Daoy (cell line): ENCODE measurements at places on chromosomes 3 and 15.

GRCh38 chr3:24494618-24495325, at the start of gene THRB:
THRB (minus strand) TSS chr3:24494850.
- DNase-seq, result peak; percentile 49

GRCh38 chr3:171261487-171261886, 198.7 kb downstream of the TNIK start:
- peak; percentile 50 for DNase-seq

GRCh38 chr15:51798281-51798680, 31.2 kb upstream of the TMOD3 start:
- no peak for DNase-seq

DNA sequence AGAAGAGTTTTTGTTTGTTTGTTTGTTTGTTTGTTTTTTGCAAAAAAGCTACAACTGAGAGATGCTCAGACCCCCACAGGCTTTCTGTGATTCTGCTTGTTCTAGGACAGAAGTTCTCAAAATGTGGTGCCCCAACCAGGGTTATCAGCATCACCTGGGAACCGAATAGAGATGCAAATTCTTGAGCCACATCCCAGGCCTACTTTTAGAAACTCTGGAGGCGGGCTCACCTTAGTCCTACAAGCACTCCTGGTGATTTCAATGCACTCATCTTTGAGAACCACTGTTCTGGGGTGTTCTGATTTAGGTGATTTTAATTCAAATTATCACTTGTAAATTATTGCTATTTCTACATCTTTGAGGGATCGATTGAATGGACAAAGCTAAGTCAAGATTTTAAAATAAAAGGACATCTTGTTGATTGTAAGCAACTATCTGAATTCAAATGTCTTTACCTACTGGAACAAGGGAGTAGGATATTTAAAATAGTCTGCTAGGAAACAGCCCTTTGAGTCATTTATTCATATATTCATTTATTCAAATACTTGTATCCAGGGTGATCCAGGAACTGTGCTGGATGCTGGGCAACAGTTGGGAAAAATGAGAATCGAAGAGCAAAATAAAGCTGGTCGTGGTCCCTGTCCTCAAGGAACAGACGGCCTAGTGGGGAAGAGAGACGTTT, 44.7 kb upstream of the CADPS start:
- no peak for DNase-seq

DNA sequence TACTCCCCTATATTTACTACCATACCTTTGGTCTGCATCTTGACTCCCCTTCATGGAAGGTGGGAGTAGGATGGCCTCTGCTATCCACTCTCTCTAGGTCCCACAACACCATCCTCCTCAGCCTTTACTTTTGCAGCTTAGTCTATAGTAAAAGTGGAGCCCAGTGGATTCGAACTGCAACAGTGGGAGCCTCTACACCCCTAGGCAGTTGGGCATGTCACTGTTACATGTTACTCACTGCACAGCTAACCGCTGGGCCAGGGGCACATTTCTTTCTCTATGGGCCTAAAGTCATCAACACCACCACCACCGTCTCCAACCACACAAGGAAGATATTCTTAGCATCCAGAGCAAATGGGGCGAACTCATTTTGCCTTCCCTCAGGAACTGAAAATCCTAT, 62.9 kb downstream of the KLF13 start:
- DNase-seq, result no peak

- no peak for DNase-seq
These were observed 35.7 kb downstream of the ATG7 start for GRCh38 chr3:11307830-11308432.

DNA sequence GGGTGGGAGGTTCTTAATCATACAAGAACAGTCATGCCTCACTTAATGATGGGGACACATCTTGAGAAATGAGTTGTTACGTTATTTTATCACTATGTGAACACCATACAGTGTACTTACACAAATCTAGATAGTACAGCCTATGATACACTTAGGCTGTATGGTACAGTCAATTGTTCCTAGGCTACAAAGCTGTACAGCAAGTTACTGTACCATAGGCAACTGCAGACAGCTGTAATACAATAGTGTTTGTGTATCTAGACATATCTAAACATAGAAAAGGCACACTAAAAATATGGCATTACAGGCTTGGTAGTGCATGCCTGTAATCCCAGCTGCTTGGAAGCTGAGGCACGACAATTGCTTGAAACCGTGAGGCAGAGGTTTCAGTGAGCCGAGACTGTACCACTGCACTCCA, 55.7 kb upstream of the PLXND1 start:
- DNase-seq, result no peak

GRCh38 chr3:70779296-70779695, 466.9 kb upstream of the MDFIC2 start:
- DNase-seq, result no peak

DNA sequence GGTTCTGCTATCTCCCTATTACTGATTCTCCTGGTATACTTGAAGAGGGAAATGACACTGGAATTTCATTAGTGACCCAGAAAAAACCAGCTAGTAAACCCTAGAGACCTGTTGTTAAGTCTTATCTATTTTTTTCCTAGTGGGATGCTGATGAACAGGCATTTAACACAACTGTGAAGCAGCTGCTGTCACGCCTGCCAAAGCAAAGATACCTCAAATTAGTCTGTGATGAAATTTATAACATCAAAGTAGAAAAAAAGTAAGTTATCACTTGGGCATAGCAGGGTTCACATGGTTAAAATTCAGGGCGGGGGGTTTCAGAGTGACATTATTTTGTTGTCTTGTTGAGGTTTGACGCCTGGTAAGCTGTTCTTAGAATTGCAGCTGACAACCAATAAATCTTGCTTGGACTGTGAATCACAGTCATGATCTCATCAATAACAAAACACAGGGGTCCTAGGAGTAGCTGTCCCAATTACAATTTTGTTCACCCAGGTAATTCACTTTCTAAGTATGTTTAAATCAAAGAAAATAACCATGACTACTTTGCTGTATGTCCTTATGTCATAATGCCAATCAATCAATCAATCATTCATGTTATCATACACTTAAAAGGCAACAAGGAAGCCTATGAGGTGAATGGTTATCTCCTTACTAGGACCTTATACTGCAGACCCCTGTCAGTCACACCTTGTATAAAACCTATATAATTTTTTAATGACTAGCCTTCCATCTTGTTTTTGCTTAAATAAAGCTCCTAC, 4.6 kb downstream of the SRP14 start:
- DNase-seq, result no peak

GRCh38 chr3:64235605-64236004, 10.3 kb upstream of the PRICKLE2 start:
- no peak for DNase-seq

DNA sequence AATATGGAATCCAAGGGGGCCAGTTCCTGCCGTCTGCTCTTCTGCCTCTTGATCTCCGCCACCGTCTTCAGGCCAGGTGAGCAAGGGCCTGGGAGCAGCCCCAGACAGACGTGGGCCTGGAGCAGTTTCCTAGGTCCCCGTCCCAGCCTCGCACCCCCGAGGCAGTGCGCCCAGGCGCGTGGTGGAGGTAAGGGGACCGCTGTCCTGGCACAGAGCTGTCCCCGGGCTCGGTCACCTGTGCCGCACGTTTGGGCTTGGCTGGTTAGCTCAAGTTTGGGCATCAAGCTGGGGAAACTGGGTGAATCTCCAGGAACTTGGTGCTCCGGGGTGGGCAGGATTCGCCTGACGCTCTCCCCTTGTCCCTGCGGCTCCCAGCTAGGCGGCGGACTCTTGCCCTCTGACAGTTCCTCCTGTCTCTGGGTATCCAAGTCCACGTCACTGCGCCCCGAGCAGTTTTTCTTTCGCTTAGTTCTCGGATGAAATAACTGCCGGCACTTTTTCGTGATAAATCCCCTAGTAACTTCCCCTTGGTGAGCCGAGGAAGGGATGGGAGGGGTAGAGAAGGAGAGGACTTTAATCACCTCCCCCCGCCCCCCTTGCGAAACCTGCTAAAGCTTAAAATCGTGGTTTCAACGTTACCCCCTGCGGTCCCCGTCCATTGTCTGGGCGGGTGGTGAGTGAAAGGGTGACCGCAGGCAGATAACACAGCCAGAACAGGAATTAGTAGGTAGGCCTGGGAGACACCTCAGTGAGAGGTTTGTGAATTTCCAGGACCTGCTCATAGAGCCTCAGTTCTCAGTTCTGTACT, 901 bp downstream of the ALCAM start:
- DNase-seq, result peak; percentile 87

DNA sequence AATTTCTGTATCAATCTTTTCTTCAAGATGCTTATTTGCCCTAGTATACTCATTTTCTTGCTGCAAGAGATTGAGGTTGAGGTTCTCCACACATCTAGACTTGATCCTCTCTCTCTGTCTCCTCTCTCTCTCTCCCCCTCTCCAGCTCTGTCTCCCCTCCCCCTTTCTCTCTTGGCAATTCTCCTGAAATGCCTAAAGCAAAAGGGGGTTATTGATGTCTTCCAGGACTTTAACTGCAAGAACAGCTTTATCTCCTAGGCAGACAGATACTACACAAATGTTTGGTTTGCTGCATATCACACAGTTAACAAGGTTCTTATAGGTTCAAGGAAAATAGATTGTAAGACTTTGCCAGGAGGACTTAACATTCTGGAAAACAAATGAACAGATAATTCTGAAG, 52.1 kb downstream of the TMEM212 start:
- DNase-seq, result no peak

GRCh38 chr3:10942690-10943205, 49.8 kb upstream of the SLC6A1 start:
- no peak for DNase-seq

DNA sequence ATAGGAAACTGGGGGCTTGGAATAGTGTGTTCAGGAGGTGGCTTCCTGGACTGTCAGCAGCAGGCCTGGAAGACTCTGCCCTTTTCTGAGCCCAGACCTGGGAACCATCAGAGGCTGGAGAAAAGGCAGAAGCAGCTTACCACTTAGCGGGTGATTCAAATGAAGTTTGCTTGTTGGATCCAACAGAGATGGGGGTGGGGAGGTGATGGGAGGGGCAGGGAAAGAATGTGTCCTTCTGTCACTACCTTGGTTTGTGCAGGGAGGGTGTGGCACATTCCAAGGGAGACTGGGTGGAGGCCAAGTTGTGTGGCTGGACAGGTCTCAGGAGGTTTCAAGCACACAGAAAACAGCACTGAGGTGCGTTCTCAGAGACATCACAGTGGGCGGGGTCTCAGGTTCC, 58.8 kb downstream of the TRAK1 start:
- DNase-seq, result no peak

DNA sequence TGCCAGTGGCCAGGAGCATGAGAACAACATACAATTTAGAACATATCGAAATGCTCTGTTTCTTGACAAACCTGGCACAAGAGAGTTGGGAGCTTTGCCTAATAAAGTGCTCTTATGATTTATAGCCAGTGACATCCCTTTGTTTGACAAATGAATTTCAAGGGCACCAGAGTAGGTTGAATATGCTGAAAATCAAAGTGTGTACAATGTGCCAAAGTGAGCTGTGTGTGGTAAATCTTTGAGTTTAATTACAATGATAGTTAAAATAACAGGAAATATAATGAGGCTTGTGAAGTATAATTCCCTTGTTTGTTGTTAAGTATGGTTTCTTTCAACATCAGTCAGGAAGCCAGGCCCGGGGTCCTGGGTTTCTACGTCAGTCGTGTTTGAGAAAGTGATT, 211.9 kb downstream of the EBLN2 start:
- DNase-seq, result no peak

DNA sequence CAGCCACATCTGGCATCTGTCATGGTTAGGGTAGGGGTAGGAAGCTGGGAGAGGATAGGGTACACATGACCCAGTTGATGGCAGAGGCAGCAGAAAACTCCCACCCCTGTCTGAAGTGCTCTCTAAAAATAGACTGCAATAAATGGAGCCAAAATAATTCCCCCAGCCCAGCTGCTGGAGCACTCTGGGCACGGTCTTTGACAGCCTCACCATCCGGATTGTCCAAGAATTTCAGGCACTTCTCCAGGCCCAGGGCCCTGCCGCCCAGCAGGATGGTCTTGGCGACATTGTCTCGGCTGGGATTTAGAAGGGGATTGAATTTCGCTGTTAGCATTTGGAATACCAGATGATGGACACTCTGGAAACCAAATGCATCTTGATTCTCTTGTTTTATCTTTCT, 103.7 kb downstream of the IQSEC1 start:
- DNase-seq, result no peak

DNA sequence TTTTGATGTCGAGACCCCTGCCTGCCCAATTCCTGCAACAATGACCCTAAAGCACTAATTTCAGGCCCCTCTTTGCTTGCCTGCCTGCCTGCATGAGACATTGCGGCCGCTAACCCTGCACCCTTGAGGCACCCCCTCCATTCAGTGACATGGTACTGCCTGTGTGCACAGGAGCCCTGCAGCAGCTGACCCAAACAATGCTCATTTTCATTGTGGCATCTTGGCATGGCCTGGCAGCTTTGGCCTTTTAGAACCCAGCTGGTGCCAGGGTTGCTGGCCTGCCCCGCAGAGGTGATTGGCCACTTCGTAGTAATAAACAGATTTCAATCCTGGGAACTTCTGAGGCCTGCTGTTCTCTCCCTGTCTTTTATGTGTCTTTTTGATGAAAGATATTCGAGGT, 33.8 kb downstream of the SLCO3A1 start:
- DNase-seq, result no peak

- no peak for DNase-seq
These were observed 25.9 kb downstream of the SERP1 start for GRCh38 chr3:150520408-150520807.
